ENCODE measurements at places on chromosomes 1 and 21.

DNA sequence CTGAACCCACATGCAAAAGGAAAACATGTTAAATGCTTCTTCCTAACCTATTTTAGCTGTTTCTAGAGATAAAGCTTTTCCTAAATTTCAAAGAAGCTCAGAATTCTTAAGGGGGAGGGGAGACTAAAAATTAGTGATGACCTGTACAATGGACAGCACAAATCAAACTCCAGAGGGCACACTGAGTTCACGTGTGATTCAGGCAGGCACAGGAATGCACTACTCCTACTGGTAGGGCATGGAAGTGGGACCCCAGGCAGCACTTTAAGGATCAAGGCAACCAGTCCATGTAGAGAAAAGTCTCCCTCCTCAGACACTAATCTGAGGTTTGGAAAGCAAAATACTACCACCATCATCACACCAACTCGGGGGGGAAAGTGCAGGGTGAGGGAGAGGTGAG is 31.3 kb upstream of the CLCA4 start:
- DNase-seq: no peak

DNA sequence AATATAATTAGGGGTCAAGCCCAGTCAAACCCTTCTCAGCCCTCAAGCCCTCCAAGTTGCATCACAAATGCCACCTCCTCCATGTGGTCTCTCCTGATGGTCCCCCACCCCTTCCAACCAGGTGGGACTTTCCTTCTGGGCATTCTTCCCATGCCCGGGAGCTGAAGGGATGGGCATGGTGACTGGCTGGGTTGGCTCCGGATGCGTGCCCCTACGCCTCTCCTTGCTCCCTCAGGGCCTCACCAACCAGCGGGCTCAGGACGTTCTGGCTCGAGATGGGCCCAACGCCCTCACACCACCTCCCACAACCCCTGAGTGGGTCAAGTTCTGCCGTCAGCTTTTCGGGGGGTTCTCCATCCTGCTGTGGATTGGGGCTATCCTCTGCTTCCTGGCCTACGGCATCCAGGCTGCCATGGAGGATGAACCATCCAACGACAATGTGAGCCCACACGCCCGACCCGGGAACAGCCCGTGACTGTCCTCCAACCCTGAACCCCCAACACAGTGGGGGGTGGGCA is 7.5 kb downstream of the ATP1A2 start:
- no peak for DNase-seq

DNA sequence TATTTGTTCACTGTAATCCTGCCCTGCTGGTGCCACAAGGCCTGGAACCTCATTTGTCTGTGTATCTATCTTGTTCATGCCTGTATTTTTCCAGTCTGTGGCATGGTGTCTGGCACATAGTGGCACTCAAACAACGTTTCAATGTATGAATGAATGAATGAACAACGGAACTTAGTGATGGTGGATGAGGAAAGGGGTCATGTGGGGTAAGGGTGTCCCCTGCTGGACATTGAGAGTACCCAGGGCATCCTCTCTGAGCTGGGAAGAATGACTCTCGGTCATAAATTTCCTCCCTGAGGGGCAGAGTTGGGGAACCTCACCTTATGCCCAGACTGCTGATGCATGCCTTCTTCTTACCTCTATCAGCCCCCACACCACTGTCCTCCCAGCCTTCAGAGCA is 18.9 kb upstream of the ZNF683 start:
- DNase-seq: peak; percentile 45

DNA sequence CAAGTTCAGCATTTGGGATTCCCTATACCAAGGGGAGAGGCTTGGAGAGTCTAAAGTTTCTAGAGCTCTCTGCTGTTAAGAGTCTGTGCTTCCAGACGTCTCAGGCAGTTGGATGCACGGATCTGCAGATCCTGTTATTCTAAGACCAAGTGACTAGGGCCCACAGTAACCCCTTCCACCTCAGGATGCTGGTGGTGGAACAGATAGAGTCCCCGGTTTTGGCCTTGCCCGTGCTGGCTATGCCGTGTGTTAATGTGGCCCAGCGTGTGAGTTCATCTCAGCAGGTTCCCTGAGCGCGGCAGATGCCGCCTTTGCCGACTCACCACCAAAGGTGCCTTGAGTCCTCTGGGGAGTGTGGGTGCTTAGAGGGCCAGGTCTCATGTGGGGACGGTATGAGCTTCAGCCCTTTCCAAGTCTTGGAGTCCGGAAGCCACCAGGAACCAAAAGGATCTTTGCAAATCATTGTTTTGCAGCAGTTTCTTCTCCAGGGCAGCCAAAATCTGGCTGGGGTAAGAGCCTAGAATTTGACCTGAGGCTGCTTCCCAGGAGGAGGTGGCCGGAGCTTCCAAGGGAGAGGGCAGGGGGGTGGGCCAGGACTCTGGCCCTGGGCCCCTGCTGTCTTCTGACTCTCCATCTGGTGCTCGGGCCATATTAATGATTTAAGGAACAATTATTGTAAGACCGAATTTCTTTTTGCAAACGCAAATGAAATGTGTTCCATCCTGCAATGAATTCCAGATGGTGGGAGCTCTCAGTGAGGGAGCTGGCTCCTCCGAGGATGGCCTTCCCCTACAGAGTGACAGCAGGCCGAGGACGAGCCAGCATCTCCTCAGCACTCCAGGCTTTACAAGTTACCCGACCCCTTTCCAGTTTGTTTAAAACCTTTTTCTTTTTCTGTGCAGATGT is 205.7 kb downstream of the FOXD2 start:
- no peak for DNase-seq

- no peak for DNase-seq
Measured at GRCh38 chr1:36881068-36881405, 153.3 kb downstream of the GRIK3 start.

DNA sequence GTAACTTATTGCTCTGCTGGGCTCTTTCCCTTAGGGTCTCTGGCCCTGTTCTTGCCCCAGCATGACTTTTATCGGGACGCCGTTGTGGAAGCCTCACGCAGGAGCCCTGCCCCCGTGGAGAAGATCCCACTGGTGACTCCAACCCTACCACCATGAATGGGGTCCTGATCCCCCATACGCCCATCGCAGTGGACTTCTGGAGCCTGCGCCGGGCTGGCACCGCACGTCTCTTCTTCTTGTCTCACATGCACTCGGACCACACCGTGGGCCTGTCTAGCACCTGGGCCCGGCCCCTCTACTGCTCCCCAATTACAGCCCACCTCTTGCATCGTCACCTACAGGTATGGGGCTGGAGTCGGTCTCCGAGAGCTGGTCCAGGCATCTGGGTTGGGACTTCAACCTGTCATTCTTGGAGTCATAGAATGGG is 322 bp downstream of the DCLRE1B start:
- no peak for DNase-seq

GRCh38 chr1:98051065-98051675 is 130.3 kb upstream of the DPYD start:
- DNase-seq: peak; percentile 84

DNA sequence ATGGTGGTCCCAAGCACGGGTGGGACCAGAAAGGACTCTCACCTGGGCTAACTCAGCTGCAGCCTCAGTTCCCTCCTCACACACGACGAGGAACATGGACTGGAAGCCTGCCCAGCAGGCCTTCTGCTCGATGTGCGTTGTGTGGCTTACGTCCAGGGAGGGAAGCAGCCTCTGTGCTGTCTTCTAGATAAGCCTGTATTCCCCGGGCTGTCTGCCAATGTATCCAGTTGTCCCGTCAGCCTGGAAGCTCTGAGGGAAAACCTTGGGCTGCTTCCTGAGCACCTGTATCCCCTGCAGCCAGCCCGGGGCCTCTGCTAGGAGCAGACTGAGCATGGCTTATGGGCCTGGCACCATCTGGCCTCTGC is 10.5 kb downstream of the PCSK9 start:
- peak; percentile 60 for DNase-seq

- peak; percentile 20 for DNase-seq
Measured at GRCh38 chr1:56645677-56646305, 677 bp downstream of the PRKAA2 start.

- DNase-seq: no peak
Measured at GRCh38 chr1:30089024-30089430, 634.4 kb downstream of the MATN1 start.

GRCh38 chr1:201397675-201398074 is 1.4 kb downstream of the LAD1 start:
- DNase-seq: no peak

GRCh38 chr1:37723072-37723389 is 30.7 kb downstream of the CDCA8 start:
- no peak for DNase-seq

- DNase-seq: no peak
Measured at GRCh38 chr1:235250430-235250829, 77.5 kb downstream of the ARID4B start.

- no peak for DNase-seq
Measured at GRCh38 chr1:231203259-231204057, 37.6 kb upstream of the GNPAT start.

- peak; percentile 60 for DNase-seq
Measured at GRCh38 chr1:160117709-160118183, 2.2 kb downstream of the ATP1A2 start.

DNA sequence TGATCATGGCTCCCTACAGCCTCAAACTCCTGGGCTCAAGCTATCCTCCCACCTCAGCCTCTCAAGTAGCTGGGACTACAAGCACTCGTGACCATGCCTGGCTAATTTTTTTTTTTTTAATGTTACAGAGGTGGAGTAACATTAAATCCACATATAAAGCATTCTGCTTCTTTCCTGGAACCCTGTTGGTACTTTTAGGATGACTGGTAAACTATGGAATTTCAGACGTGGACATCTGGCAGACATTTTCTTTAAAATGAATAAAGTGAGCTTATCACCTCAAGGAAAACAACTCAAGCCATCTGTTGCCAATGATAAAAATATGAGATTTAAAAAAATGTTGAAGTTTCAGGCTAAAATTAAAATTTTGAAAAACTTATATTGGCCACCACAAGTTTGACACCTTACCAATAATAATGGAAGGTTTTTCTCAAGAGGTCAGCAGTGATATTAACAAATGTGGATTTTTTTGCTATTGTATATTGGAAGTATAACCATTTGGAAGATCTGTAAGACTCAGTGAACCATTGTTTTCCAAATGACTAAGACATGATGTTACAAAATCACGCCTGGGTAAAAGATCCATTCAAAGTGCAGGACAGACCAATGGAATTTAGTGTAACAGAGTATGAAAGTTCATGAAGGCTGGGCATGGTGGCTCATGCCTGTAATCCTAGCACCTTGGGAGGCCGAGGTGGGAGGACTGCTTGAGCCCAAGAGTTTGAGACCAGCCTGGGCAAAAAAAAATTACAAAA is 52.7 kb upstream of the EIF4G3 start:
- peak; percentile 72 for DNase-seq

- no peak for DNase-seq
Measured at GRCh38 chr1:100535264-100535663, 2.7 kb upstream of the GPR88 start.

DNA sequence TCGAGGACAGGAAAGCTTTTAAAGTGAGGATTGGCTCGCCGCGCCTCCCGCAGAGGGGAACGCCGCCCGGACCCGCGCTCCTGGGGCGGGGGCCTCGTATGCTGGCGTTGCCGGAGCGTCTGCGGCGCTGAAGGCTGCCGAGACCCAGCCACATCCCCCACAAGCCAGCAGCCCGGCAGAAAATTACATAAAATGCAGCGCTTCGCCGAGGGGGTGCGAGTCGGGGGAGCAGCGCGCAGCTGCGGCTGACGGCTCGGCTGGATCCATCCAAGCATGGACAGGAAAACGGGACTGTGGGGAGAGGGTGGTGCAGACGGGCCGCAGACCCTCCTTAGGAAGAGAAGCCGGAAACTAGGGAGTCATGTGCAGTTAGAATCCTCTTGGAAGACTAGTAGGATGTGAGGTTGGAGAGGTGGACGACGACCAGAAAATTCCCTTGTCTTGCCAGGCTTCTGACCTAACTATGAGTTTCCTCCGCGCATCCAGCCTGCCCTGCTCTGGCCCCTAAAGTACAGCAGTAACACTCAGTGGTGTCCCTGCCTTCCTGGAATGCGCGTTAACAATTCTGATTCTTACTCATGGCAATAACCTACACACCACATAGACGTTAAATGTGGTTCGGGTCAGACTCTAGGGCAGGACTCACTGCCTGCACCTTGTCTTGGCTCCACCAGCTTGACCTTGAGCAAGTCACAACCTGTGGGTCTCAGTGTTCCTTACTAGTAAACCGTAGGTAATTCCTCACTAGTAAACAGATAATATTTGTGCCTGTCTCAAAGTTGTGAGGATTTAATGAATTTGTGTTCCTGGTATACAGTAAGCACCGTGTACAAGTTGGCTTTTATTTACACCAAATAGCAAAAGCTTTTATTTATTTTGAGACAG is 953 bp upstream of the BRWD1 start:
- DNase-seq: peak; percentile 75

DNA sequence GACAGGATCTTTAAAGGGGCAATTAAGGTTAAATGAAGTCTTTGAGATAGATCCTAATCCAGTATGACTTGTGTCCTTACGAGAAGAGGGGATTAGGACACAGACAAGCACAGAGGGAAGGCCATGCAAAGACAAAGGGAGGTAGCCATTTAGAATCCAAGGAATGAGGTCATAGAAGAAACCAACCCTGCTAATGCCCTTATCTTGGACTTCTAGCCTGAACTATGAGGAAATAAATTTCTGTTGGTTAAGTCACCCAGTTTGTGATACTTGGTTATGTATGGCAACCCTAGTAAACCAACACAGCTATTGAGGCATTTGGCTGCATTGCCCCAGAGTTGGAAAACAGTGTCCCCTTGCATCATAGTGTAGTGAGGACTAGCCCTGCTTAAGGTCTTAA is 121.3 kb downstream of the MAST2 start:
- peak; percentile 13 for DNase-seq

DNA sequence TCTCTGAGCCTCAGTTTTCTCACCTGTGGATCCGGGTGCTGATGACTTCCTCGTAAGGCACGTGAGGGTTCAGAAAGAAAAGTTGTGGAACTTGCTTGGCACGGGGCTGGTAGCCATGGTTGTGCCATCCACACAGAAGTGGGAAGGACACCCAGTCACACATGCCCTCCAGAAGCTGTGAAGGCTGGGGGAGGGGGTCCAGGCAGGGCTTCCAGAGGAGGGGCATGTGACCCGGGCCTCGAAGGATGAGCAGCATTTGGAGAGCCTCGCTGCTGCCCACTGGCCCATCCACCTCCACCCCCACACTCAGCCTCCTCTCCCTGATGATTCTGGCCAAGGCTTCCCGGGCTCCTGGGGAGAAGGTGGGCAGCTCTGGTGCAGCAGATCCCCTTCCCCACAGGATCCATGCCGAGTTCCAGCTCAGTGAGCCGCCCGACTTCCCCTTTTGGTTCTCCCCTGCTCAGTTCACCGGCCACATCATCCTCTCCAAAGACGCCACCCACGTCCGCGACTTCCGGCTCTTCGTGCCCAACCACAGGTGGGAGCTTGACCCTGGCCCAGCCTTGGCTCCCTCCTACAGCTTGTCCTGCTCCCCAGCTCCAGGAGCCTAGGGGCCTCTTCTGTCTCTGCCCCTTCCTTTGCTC is 9.4 kb downstream of the SELENON start:
- no peak for DNase-seq

- DNase-seq: no peak
Measured at GRCh38 chr1:165634154-165634921, 3.3 kb downstream of the MGST3 start.

DNA sequence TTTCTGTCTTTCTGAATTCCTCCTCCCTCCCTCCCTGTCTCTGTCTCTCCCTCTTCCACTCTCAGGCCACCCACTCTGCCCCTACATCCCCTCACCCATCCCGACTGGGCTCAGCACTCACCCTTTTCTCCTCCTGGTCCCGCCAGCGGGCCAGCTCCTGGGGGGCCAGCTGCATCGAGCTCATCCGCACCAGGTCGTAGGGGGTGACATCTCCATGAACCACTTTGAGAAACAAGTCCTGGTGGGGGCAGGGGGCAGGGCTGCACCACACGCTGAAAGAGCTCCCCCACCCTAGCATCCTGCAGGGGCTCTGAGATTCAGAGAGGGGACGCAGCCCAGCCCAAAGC is 17.8 kb downstream of the SPOCD1 start:
- DNase-seq: no peak

GRCh38 chr1:86423873-86424272 is at the start of gene CLCA2:
TSS of gene CLCA2 (plus strand) at chr1:86424171. CDS start at chr1:86424248, 77 bp downstream.
- DNase-seq: no peak
